ENCODE measurements at places on chromosomes 6 and 20. TPM values are rescaled to one million over a fixed set of nuclear protein-coding genes. Genes with fewer than 3 reads are reported as not detected.

- no peaks in the 10 kb centered on the region for H3K27me3 ChIP-seq
- H3K36me3 ChIP-seq, result peaks cover 8% of the 10 kb centered on the region
- H3K4me3 ChIP-seq, result peak overlapping the region; percentile 1
- peaks cover 39% of the 10 kb centered on the region for H3K4me1 ChIP-seq
- H3K27ac ChIP-seq, result peak overlapping the region; percentile 89
Observed at GRCh38 chr6:32941214-32941768, 463 bp upstream of the HLA-DMB start.

- no peak overlapping the region for H3K4me3 ChIP-seq
- DNase-seq, result no peak
- H3K36me3 ChIP-seq, result no peaks in the 10 kb centered on the region
- H3K27ac ChIP-seq, result no peak overlapping the region
Observed at GRCh38 chr6:91464201-91464600, 877.3 kb upstream of the MAP3K7 start.

DNA sequence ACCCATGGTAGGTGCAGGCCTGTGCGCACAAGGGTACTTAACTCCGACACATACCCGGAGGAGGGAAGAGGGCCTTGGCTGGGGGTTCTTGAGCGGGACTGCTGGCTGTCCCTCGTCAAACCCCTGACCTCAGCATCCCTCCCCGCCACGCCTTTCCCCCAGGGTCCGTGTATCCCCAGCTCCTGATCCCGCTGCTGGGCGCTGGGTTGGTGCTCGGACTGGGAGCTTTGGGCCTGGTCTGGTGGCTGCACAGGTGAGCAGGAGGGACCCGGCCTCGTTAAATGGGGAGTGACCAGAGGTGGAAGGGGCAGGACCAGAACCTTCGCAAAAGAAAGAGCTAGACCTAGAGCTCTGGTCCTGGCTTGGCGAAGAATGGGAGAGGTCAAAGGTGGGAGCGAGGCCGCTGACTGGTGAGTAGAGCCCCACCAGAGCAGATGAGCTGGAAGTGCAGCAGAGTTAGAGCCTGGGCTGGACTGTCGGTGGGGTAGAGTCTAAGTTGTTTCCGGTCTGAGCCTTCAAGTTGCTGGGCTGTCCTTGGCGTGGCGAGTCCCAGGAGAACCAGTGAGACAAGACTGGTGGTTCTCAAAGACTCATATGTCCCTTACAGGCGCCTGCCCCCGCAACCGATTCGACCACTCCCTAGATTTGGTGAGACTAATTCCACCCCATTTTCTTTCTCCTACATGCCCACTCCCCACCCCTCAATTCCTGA lies 963 bp downstream of the MPIG6B start:
- no peaks in the 10 kb centered on the region for H3K27me3 ChIP-seq
- H3K4me1 ChIP-seq, result peaks cover 33% of the 10 kb centered on the region

DNA sequence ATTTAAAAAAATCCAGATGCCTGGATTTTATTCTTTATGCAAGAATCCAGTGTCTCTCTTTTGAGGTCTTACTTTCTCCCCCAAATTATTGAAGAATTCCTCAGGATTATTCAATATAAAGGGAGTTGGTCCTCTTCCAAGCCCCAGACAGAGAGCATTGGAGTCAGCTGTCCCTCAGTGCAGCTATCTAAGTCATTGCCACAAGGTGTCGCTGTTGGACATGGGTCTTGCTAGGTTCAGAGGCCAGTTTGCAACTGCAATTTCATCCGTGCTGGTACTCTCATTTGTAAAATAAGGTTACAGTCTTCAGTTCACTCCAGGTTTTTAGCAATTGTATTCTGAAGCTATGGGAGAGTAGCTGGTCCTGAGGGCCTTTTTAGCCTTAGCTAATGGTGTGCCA lies 27.8 kb downstream of the CCN2 start:
- H3K36me3 ChIP-seq, result no peaks in the 10 kb centered on the region
- H3K4me3 ChIP-seq, result no peak overlapping the region
- DNase-seq, result no peak
- no peaks in the 10 kb centered on the region for H3K27me3 ChIP-seq
- no peaks in the 10 kb centered on the region for H3K4me1 ChIP-seq

- no peak overlapping the region for H3K27ac ChIP-seq
- no peaks in the 10 kb centered on the region for H3K36me3 ChIP-seq
- H3K4me3 ChIP-seq, result no peak overlapping the region
- H3K27me3 ChIP-seq, result peaks cover 6% of the 10 kb centered on the region
- H3K4me1 ChIP-seq, result peaks cover 8% of the 10 kb centered on the region
Observed at GRCh38 chr6:45428727-45429126, 51.0 kb upstream of the SUPT3H start.

GRCh38 chr6:17492350-17492749 lies 99.0 kb downstream of the CAP2 start:
- H3K27ac ChIP-seq, result peak overlapping the region; percentile 61
- H3K36me3 ChIP-seq, result no peaks in the 10 kb centered on the region
- no peak overlapping the region for H3K4me3 ChIP-seq
- no peaks in the 10 kb centered on the region for H3K4me1 ChIP-seq
- no peaks in the 10 kb centered on the region for H3K27me3 ChIP-seq
- DNase-seq, result no peak

GRCh38 chr6:21594416-21595281 lies 1.1 kb downstream of the SOX4 start:
- H3K27me3 ChIP-seq, result no peaks in the 10 kb centered on the region
- peak overlapping the region; percentile 75 for H3K4me3 ChIP-seq
- H3K27ac ChIP-seq, result peak overlapping the region; percentile 87

RHAG gene
- total RNA-seq, result not detected

CDK19 gene
- 26.6 TPM for total RNA-seq
